ENCODE measurements at places on chromosomes 5 and 9. TPM values are rescaled to one million over a fixed set of nuclear protein-coding genes. Genes with fewer than 3 reads are reported as not detected.

Gene PTGES
- total RNA-seq: 0.44 TPM

Gene COL15A1
- 0.02 TPM for total RNA-seq

Gene SLCO6A1
- total RNA-seq: not detected

Gene UNC5A
- not detected for total RNA-seq

DNA sequence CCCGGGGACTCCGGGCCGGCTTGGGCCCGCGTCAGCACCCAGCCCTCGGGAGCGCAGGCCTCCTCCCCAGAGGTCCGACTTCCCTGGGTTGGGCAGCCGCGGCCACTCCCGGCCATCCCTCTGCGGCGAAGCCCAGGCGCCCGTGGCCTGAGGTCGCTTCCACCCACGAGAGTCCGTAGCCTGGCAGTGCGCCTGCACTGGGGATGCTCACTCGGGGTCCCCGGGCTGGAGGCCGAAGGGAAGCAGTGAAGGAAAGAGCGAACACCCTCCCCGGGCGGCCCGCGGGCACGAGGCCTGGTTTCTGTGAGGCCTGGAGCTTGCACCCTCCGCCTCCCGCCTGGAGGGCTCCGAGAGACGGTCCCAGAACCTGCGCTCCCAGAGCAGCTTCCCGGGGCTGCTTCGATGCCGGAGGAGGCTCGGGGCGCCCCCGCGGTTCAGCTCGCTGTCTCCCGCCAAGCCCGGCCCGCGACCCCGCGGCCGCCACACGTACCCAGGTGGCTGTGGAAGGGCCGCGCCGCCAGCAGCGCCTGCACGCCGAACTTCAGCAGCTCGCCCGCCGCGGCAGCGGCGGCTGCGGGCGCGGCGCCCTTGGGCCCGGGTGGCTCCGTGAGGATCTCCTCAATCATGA lies 607 bp downstream of the BARX1 start:
- no peaks in the 10 kb centered on the region for H3K36me3 ChIP-seq
- DNase-seq: no peak
- peaks cover 46% of the 10 kb centered on the region for H3K4me1 ChIP-seq

- peaks cover 6% of the 10 kb centered on the region for H3K27me3 ChIP-seq
- peak overlapping the region; percentile 32 for H3K27ac ChIP-seq
- no peak overlapping the region for H3K4me3 ChIP-seq
- no peaks in the 10 kb centered on the region for H3K36me3 ChIP-seq
These were observed 85.5 kb downstream of the TEK start for GRCh38 chr9:27194401-27195091.

GRCh38 chr5:1515921-1516571 lies 7.7 kb downstream of the LPCAT1 start:
- H3K4me1 ChIP-seq: peaks cover 22% of the 10 kb centered on the region
- peaks cover 16% of the 10 kb centered on the region for H3K36me3 ChIP-seq
- no peaks in the 10 kb centered on the region for H3K27me3 ChIP-seq
- H3K27ac ChIP-seq: no peak overlapping the region
- H3K4me3 ChIP-seq: no peak overlapping the region

GRCh38 chr5:123429993-123430392 lies 6.8 kb upstream of the CEP120 start:
- H3K4me1 ChIP-seq: peaks cover 14% of the 10 kb centered on the region
- DNase-seq: peak; percentile 47
- H3K4me3 ChIP-seq: no peak overlapping the region

GRCh38 chr5:122114501-122114900 lies 14.8 kb upstream of the ZNF474 start:
- no peaks in the 10 kb centered on the region for H3K36me3 ChIP-seq
- H3K27ac ChIP-seq: no peak overlapping the region
- no peaks in the 10 kb centered on the region for H3K27me3 ChIP-seq
- no peak for DNase-seq
- H3K4me3 ChIP-seq: no peak overlapping the region

DNA sequence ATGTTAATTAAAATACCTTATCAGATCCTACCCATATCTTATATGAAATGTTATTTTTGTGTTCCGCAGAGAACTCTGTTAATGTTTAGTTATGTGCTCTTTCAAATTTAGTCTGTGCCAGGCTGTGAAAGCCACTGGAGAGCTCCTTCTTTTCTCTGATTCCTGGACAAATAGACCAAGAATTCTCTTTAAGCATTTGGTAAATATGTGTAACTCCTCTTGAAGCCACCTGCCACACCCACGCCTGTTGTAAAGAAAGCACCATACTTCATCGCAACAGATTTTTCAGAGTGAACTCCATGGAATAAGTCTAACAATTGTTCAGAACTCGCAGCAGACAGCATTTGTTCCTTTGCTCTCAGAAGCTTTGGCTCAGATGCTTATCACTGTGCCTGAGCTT lies 301.1 kb downstream of the FAM170A start:
- DNase-seq: no peak
- H3K27me3 ChIP-seq: no peaks in the 10 kb centered on the region
- no peak overlapping the region for H3K4me3 ChIP-seq
- no peaks in the 10 kb centered on the region for H3K36me3 ChIP-seq
- H3K4me1 ChIP-seq: no peaks in the 10 kb centered on the region

Data from activated naive CD4-positive, alpha-beta T cell treated with anti-CD3 and anti-CD28 coated beads for 36 hours (primary cell).